Inflammatory macrophage treated with lipopolysaccharide for 1 hour (primary cell): ENCODE measurements at places on chromosomes 4 and X.

- no peak for DNase-seq
Measured at GRCh38 chrX:21837056-21837455, 2.4 kb upstream of the MBTPS2 start.

DNA sequence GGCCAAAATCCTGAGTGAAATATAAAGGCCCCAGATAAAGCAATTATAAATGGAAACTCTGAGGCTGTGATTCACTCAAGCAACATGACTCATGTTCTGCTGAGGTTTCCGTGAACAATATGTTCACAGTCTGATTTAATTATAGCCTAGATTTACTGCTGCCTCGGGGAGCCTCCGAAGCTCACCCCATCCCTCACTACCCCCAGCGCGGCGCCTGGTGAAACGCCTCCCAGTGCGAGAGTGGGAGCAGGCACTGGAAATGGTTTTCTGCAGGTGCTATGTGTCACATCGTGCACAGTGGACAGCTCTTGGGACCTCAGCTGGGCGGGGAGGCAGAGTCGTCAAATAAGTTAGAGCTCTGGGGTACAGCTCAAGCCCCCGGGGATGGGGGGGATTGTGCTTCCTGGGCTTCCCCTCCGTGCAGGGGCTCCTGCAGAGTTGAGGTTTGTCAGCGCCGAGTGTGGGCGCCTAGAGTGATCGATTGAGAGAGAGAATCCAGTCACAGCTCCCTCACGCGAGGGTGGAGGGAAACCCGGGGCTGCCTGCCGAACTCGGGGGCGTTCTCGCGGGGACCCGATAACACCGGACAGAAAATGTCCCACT is 110.6 kb downstream of the PHKA2 start:
- no peak for DNase-seq

DNA sequence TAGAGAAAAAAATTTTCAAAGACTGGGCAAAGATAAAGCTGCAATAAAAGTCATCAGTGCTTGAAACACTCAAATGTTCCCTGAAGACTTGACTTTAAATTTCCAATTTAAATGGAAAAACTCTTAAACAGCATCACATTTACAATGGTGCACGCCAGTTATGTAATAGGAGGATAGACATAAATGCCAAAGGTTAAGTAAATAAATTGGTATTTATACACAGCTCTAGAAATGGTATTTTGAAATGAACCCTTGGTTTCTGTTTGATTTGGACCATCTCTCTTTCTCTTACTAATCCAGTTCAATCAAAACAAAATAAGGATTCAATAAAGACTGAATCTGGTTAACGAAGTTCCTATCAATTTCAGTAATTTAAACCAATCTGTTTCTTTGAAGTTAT is 272.6 kb downstream of the GPM6A start:
- DNase-seq: no peak

DNA sequence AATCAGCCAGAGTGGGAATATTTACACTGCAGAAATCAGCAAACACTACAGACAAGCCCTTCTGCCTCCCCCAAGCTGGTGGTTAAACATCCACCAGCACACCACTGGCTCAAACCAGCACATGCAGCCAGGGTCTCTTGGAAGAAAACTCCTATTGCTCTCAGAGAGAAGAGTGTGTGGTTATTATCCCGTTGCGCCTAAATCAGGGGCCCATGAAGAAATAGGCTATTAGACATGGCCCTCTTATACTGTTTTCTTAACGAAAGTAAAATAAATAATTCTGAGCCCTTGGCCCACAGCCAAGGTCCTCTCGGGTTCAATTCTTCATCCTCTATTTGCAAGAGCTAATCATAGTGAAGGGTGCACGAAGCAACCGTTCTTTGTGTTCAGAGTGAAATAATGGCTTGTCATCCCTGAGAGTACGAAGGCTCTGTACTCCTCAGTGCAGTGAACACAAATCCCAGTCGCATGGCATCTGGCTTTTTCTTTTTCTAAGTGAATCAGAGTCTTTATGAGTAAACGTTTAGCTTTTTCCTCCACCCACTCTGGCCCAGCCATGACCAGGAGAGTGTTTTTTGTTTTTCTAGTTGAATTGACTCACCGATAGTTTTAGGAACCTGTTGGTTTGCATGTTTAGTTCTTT is 33.4 kb upstream of the RBM47 start:
- DNase-seq: peak; percentile 31

DNA sequence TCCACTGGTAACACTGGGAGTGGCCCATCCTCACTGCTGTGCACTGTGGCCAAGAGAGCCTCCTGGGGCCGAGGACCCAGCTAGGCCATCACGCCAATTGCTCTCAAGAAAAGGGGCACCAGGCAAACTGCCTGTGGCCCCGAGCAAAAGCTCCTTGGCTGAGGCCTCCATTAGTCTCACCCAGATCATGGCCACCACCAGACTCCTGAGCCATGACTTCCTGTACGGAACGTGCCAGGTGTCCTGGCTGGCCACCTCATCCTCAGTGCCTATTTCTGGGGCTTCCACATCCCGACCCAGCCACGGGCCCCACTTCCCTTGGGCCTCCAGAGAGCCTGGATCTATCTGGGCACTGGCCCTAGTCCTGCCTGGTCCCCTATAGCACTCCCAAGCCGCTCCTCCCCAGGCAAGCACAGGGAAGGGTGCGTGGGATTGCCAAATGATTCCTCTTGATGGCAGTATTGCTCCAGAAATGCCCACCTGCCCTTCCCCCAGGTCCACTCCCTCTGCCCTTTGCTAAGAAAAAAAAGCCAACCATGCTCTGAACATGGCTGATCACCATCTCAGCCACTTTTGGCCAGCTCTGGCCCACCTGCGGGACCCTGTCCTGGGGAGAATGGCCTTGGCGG is 212.6 kb upstream of the AGTR2 start:
- DNase-seq: no peak

- DNase-seq: peak; percentile 96
Measured at GRCh38 chr4:140718241-140718952, 37.8 kb downstream of the TBC1D9 start.

DNA sequence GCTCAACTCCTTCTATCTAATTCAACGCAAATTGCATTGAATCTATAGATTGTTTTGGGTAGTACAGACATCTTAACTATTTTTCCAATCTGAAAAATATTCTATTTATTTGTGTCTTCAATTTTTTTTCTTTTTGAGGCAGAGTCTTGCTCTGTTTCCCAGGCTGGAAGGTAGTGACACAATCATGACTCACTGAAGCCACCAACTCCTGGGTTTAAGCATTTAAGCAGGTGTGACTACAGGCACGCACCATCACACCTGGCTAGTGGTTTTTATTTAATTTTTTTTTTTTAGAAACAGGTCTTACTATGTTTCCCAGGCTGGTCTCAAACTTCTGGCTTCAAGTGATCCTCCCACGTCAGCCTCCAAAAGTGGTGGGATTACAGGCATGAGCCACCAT is 98.3 kb downstream of the GK start:
- no peak for DNase-seq

DNA sequence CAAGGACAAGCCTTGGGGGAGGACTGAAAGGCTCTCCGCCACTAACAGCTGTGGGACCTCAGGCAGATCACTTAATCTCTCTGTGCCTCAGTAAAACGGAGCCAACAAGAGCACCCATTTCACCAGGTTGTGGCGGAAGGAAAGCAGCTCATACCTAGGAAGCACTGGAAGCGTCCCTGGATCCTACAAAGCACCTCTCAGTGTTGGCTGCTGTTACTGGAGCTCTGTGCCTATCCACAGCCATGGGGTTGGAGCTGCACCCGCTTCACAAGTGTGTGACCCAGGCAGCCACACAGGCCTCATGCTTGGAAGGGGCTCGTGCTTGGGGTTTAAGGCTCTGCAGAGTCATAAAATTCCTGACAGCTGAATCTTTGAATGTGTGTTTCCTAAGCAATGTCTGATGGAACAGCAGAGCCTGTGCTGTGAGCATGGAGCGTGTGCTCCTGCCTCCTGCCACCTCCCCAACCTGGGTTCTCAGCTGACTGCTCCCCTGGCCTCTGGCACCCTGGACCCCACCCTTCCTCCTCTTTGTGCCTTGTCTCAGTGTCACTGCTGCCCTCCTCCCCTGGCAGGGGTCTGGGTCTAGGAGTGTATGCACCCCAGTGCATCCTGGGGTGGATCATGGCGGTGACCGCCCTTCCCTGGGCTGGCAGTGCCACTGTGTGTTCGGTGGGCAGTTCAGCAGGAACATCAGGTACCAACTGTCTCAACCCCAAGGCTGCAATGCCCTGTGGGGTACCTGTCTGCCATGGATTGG is 14.4 kb upstream of the MAN2B2 start:
- DNase-seq: no peak

DNA sequence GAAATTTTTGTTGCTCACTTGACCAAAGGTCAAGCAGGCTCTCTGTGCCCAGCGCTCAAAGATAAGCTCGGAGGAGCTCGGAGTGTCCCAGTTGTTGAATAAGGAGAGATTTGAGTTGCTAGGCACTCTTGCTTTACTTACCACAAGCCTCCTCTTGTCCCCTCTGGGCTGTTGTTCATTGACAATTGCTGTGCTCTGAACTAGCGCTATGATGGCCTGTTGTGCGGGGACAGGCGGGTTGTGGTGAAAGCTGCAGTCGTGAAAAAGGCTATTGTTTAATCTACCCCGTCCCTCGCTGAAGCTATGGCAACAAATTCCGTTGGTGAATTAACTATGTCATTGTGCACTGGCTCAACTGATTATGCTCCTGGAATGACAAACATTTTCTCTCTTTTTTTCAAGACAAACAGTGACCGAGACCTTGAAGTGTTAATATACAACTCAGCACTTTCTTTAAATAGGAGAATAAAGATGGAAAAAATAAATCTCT is 21.0 kb upstream of the POLA1 start:
- no peak for DNase-seq

DNA sequence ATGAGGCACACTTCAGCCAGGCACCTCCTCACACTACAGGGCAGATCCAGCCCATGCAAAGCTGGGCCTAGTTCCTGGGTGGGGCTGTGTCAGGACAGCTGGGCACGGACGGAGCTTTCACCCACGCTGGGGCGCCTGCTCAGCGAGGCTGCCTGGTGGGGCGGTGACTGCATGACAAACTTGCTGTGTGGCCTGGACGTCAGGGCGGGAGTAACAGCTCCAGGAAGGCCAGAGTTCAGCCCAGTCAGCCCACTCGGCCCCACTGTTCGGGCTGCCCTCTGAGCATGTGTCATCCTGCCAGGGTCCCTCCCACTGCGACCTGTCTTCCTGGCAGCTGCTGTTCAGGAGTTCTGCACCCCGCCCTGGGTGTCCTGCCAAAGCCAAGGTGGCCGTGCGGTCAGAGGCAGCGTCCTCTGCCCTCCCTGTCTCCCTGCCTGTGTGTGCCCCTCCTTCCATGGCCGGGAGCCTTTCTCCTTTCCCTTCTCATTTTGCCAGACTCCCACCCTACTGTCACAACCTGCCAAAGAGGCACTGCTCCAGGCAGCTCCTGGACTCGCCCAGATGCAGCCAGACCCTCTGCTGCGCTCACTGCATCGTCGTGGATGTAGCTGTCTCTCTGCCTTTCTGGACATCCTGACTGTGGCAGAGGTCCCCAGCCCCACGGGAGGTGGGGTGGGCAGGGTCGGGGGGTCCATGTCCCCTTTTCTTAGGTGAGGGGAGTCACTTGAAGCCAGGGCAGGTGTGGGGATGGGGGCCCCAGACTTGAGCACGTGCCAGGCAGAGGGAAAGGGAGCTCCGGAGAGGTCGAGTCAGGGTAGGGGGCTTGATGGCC is 33.0 kb upstream of the KIAA0232 start:
- peak; percentile 94 for DNase-seq

DNA sequence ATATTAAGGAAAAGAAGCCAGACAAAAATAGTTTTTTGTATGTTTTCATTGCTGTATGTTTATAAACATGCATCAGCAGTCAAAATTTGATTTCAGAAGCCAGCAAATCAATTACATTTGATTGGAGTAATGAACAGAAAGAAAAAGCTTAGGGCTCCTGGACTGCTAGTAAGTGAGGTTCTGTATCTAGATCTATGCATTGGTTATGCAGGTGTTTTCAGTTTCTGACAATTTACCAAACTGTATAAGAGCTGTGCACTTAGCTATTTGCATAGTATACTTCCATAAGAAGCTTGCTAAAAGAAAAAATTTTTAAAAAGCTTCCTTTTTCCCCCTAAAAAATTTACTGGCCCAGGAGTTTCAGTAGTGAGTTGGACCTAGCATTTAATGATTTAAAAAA is 881.6 kb downstream of the PCDH7 start:
- DNase-seq: no peak

- DNase-seq: no peak
Measured at GRCh38 chr4:86926435-86927086, 8.2 kb upstream of the AFF1 start.

- DNase-seq: peak; percentile 21
Measured at GRCh38 chr4:155491336-155492120, 114.8 kb upstream of the MAP9 start.

DNA sequence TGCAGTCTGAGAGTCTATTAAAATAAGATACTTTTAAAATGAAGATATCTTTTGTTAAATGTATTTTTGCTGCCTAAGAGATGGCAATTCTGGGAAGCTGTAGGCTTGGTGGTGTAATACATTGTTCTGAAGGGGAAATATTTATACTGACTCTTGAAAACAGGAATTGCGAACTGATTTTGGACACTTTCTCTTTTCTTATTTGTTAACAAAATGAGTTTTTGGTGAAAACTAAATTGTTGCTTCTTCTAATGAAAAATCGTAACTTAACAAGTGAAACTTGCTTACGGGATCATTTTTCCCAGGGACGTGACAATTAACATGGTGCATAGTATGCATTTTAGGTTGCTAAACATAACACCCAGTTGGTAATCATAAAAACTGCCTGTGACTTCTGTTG is 71.0 kb downstream of the RAPGEF2 start:
- DNase-seq: peak; percentile 32

GRCh38 chr4:110075083-110075738 is 123.2 kb downstream of the ELOVL6 start:
- DNase-seq: no peak

DNA sequence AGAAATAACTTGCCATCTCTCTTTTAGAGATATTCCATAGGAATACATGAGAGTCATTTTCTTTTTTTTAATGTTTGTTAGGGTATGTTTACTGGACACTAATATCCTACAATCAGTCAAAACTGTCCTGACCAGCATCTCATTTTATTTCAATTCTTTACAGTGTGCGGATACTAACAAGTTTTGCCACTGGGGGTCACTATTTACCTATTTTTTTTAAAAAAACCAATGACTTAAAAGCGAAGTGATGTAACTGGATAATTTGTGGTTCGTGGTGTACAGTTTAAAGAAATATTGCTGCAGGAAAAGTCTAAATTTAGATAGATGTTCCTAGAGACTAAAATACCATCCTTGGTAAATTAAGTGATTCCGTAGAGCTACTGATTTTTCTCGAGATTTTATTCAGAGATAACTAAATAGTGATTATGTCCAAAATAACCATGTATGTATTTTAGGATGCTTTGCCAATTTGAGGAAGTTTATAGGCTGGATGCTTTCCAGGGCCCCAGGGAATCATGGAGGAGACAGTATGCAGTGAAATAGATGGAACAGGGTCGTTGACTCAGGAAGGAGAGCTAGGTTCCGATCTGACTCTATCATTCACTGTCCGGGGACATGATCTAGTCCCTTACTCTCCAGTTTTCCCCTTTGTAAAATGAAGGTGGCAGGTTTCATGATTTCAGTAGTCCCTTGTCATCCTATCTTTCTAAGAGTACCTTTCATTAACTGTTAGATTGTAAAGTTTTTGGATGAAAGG is 34.0 kb upstream of the GNPDA2 start:
- peak; percentile 14 for DNase-seq

GRCh38 chr4:158285429-158286216 is 75.3 kb downstream of the TMEM144 start:
- DNase-seq: no peak
